ENCODE measurements at places on chromosomes 7 and 10.

- DNase-seq: no peak
Observed at GRCh38 chr7:51187941-51188340, 128.7 kb downstream of the COBL start.

- no peak for DNase-seq
Observed at GRCh38 chr10:72104472-72105097, 16.2 kb upstream of the SPOCK2 start.

DNA sequence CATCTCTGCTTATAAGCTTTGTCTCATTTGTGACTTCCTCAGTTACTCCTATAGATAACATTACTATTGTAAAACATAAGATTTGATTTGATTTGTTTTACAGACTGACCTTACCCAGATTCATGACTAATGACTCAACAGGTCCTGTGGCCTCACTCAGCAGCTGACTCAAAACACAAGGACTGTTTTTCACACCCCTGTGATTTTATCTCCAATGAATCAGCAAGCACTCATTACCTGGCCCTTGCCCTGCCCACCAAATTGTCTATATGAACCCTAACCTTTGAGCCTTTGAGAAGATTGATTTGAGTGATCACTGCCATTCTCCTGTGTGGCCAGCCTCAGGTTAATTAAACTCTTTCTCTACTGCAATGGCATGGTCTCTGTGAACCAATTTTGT lies 1064.6 kb upstream of the LRRTM3 start:
- no peak for DNase-seq

DNA sequence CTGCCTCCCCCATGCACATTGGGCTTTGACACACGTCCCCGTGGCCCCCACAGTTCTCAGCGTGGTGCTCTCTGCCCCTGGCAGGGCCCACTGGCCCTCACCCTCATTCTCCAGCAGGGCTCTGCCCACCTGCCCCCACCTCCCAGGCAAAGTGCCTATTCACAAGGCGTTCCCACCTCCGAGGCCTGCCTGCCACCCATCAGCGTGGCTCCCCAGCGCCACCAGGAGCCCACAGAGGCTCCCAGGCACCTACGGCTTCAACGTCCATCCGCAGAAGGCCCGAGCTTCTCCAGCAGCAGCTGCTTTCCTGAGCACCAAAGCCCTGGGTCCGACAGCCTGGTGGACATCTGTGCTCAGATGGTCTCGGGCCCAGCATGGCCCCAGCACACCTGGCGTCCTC lies 211.8 kb upstream of the PPP2R2D start:
- DNase-seq: no peak

DNA sequence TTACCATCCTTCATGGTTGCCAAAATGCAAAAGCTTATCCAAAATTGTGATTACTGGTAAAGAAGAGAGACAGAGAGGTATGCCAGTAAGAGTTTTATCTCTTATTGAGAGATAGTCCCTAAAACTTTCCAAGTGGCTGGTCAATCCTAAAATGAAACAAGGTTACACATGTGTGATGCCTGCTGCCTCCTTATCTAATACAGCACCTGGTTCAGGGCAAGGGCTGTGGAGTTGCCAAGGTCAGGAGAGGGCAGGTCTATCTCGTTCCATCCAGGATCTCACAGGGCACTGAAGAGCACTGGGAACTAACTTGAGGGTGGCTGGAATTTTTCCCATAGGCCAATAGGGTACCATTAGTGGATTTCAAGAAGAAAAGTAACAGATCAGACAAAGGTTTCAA lies 18.3 kb downstream of the VOPP1 start:
- DNase-seq: no peak

GRCh38 chr10:93827056-93827804 lies 66.5 kb upstream of the SLC35G1 start:
- no peak for DNase-seq

DNA sequence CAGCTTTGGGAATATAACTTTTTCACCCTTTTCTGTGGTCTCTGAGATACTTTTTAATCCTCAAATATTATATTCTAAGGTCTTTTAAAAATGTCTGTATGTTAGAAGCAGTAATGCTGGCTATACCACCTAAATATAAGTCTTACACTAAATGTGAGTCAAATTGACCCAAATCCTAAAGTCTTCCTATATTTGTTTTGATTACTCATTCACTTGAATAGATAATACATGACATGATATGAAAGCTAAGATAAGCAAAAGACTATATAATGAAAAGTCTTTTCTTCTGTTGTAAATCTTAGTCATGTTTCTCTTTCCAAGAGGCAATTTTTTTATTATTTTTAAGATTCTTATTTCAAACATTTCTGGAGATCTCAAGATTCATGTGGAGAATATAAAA lies 64.2 kb downstream of the HDAC9 start:
- no peak for DNase-seq

DNA sequence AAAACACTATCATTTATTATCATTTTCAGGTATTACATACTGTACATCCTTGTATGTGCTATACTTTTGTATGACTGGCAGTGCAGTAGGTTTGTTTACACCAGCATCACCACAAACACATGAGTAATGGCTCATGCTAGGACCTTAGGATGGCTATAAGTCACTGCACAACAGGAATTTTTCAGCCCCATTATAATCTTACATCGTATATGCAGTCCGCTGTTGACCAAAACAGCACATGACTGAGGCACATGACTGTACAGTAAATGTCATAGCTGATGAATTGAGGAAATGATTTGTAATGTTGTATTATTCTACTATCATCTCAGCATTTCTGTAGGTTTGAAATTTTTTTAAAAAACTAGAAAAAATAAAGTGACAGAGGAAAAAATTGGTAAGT lies 38.6 kb downstream of the BPGM start:
- DNase-seq: no peak

DNA sequence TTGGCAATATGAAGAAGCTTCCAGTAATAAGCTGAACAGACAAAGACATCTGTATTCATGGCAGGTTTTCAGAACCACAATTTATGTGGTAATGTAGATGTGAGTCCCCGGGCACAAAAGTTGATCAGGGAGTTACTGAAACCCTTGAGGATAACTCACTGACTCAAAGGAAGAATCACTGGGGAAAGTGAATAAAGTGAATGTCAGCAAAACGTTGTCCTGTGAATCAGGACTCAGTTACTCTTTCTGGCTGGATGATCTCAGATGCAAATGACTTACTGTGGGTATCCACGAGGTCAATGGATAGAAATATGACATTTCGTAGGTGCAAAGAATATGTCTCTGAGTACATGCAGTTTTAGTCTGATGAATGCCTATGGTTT lies 172.8 kb upstream of the CTBP2 start:
- DNase-seq: no peak

- no peak for DNase-seq
Observed at GRCh38 chr10:15213461-15213861, 45.0 kb upstream of the NMT2 start.

DNA sequence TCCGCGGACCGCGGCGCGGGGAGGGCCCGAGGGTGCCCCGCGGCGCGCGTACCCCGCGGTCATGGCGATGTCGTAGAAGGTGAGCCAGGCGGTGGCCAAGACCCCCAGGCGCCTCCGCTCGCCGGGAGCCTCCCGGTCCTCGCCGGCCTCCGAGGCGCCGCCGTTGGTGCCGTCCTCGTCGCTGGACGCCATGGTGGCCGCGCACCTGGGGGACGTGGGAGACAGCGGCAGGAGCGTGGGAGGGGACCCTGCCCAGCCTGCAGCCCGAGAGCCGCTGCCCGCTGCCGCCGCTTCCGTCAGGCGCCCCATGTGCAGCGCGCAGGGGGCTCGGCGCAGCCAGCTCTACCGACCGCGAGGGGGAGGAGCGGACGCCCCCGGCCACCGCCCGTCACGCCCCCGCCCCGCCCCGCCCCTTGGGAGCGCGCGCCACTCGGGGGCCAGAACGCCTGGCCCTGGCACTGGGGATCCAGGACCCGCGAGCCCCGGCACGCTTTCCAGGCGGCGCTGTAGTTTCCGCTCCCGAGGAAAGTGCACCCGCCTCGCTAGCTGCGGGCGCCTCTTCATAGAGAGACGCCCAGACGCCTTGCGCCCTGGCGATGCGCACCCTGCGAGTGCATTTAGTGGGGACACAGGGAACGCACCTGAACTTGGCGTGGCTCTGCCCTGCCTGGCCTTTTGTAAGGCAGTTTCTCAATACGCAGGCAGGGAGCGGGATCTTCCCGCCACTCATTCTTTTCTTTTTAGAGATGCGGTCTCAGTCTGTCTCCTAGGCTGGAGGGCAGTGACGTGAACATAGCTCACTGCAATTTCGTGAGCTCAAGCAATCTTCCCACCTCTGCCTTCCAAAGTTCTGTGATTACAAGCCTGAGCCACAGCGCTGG lies at the start of gene HACD1:
TSS of gene HACD1 (minus strand) at position 344 of the 881 bp plus-strand sequence. CDS start at position 309, 35 bp downstream.
- DNase-seq: peak; percentile 61

DNA sequence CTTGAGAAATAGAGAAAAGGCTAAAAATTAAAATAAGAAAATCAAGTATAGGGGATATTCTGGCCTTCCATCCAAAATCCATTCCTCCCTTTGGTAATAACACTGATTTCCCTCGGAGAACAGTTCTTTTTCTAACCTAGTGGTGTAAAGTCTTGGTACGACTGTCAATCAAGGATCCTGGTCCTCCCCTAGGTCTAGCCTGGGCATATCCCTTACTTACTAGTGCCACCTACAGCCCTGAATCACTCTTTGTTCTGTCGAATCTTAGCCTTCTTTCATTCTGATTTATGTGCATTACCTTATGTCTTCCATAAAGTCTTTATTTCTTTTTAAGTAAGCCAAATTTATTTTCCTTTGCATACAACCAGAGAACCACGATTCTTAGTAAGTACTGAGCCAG lies 298.7 kb upstream of the LRRTM3 start:
- no peak for DNase-seq

- DNase-seq: no peak
Observed at GRCh38 chr7:45033931-45034290, 33.9 kb downstream of the CCM2 start.

DNA sequence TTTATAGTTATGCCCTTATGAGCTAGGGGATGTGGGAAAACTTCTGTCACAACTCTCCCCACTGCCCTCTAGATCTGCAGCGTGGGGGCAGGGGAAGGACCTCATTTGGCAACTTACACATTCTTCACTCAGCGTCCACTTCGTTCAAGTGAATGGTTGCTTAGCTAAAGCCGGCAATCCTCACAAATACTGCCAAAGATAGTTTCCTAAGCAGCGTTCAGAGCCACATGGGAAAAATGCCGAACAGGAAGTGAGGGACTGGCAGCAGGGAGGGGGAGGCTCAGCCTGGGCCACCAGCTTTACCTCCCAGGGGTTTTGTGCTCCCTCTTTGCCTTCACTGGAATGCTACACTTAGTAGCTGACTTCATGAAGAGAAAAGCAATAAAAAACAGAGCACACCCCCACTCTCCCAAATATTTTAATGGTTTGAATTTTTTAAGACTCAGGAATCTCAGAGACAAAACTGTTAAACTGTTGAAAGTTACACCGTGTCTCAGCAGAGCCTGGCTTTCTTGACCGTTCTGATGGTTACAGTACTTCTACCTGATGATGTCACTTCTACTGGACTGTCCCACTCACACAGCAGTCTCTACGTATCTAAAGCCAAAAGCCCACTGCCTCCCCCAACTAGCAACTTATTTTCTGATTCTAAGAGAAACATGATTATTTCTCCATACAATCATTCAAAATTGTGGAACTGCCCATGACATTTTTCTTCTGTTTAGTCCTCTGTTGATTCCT lies 10.4 kb downstream of the GRM3 start:
- DNase-seq: no peak

DNA sequence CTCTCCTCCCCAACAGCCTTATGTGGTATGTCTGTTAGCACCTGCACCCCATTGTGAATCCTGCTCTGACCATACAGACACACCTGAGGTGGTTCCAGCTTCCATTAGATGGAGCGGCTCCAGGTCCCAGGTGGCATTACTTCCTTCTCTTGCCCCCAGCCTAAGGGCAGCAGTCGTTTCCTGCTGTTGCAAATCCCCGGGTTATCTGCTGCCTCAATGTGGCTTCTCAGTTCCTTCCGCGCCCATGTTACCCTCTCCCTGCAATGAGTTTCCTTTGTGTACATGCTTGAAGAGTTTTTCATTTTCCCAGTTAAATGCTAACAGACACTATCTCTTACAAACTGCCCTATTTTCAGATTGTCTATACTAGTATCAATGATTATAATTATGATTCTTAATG lies 62.8 kb upstream of the PRKCQ start:
- no peak for DNase-seq

DNA sequence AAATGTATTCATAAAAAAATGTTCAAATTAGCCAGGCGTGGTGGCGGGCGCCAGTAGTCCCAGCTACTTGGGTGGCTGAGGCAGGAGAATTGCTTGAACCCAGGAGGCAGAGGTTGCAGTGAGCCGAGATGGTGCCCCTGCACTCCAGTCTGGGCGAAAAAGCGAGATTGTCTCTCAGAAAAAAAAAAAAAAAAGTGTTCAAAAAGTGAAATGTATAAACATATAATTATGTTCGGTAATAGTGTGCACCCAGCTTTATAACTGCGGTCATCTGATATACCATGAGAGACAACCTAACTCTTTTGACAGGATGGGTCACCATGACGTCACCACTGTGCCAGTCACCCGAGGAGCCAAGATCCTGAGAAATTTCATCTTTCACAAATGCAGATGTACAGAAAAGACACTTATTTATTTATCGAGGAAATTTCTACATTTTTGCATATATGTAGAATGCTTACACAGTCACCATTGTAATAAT lies 594 bp upstream of the RP9 start:
- DNase-seq: no peak

GRCh38 chr7:84236398-84236797 lies 41.8 kb upstream of the SEMA3A start:
- no peak for DNase-seq

DNA sequence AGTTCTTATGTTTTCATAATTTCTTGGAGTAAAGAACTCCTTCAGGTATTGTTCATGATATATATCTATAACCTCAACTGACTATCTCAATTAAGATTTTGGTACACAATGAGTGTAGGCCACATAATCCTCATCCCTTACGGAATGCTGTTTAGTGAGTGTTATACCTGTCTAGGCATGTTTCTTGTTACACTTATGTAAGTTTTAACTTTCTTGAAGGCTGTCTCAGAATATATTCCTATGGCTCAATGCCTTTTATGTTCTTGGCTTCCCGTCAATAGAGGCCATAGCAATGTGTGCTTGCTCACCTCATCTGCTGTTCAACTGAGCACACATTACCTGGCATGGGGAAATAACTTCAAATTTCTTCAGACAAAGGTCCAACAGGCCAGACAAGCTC lies 185.1 kb downstream of the CTTNBP2 start:
- no peak for DNase-seq

GRCh38 chr7:115585015-115585718 lies 445.4 kb downstream of the TFEC start:
- DNase-seq: no peak
